Astrocyte (in vitro differentiated cells and primary cell): ENCODE measurements at places on chromosomes 7 and 10. TPM values are rescaled to one million over a fixed set of nuclear protein-coding genes. Genes with fewer than 3 reads are reported as not detected.

The CALML3 gene
- total RNA-seq = not detected in 2 replicates

The BHLHA15 gene
- 0.57 and 1.2 TPM in 2 replicates for total RNA-seq

The SLC26A3 gene
- total RNA-seq = not detected in 2 replicates

The UPK3B gene
- total RNA-seq = 0.64 TPM in 1 of 2 replicates, not detected in the other

The ELFN1 gene
- total RNA-seq = 18.0 and 19.7 TPM in 2 replicates

- H3K27me3 ChIP-seq = no peaks in the 10 kb centered on the region
- H3K4me1 ChIP-seq = peaks cover 23% of the 10 kb centered on the region
- DNase-seq = peak; percentile 73
- no peaks in the 10 kb centered on the region for H3K36me3 ChIP-seq
Observed at GRCh38 chr7:4683884-4684565, 1.9 kb downstream of the FOXK1 start.

DNA sequence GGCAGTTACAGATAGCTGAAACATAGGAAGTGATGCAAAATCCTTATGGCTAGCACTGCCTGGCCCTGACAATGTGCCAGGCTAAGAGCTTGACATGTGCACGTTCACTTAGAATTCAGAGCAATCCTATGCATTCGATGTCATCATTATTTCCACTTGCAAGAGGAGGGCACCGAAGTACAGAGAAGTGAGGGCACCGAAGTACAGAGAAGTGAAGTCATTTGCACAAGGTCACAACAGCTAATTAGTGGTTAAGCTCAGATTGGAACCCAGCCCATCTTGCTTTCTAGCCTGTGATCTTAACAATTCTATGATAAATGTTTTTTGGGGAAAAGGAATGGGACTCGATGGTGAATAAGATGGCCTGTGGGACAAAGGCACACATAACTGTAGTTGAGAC is 73.4 kb downstream of the ARHGAP22 start:
- no peaks in the 10 kb centered on the region for H3K27me3 ChIP-seq
- DNase-seq = peak; percentile 55
- peaks cover 2% of the 10 kb centered on the region for H3K36me3 ChIP-seq
- H3K27ac ChIP-seq = no peak overlapping the region
- no peak overlapping the region for H3K4me3 ChIP-seq

DNA sequence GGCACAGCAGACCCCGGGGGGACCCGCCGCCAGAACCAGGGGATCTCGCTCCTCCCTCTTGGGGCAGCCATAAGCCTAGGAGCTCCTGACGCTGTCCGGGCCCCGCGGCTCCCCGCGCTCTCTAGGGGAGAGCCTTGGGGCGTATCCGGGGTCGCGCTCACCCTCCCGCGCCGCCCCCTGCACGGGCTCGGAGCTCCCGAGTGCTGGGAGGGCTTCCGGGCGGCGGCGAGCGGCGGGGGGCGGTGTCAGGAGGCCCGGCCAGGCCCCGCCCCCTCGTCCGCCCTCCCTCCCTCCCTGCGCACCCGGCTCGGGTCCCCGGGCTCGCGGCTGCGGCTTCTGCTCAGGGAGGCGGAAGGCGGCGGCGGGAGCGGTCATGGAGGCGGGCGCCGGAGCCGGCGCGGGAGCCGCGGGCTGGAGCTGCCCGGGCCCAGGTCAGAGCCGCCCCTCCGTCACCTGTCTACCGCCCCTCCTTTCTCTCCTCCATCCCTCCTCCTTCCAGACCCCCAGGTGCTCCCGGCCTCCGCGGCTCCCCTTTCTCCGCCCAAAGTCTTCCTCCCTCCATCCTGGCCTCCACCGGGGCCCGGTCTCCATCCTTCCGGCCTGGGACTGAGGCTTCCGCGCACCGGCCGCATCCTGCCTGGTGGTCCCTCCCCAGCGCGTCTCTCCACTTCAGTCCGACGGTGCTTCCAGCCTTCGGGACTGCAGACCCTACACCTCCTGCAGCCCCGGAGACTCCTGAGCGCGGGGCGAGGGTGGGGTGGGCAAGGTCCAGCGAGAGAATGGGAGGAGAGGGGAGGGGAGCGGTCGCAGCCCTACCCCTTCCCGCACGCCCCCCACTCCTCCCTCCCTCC is at the start of gene CCDC136:
CCDC136 (plus strand) TSS at position 848 of the 851 bp plus-strand sequence. CDS start 444 bp downstream, outside the sequence.
- DNase-seq = no peak
- peak within 1 kb of the TSS; percentile 69 for H3K4me3 ChIP-seq
- H3K27ac ChIP-seq = no peak within 1 kb of the TSS
- peaks cover 4% of the 10 kb centered on the region for H3K27me3 ChIP-seq
- peaks cover 12% of the 10 kb centered on the region for H3K4me1 ChIP-seq

GRCh38 chr10:110209454-110209925 is 2.1 kb downstream of the MXI1 start:
- peak; percentile 52 for DNase-seq
- peak overlapping the region; percentile 32 for H3K27ac ChIP-seq
- no peaks in the 10 kb centered on the region for H3K36me3 ChIP-seq
- H3K27me3 ChIP-seq = peaks cover 16% of the 10 kb centered on the region
- peaks cover 5% of the 10 kb centered on the region for H3K4me1 ChIP-seq
- peak overlapping the region; percentile 82 for H3K4me3 ChIP-seq

DNA sequence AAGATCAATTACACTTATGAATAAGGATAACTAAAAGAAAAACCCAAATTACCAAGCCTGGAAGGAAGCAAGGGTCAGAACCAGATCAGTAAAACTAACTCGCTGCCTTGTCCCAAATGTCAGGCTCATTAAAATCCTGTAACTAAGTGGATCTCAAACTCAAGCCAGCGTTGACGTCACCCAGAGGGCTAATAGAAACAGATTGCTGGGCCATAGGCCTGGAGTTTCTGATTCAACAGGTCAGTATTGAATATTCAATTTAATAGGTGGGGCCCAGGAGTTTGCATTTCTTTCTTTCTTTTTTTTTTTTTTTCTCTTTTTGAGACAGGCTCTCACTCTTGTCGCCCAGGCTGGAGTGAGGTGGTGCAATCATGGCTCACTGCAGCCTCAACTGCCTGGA is 397.0 kb downstream of the CALN1 start:
- no peaks in the 10 kb centered on the region for H3K27me3 ChIP-seq
- H3K36me3 ChIP-seq = no peaks in the 10 kb centered on the region
- H3K4me3 ChIP-seq = no peak overlapping the region
- DNase-seq = no peak

GRCh38 chr10:130809761-130810515 is 501.6 kb downstream of the TCERG1L start:
- no peak overlapping the region for H3K27ac ChIP-seq
- H3K36me3 ChIP-seq = no peaks in the 10 kb centered on the region
- H3K4me3 ChIP-seq = no peak overlapping the region
- H3K4me1 ChIP-seq = no peaks in the 10 kb centered on the region
- DNase-seq = no peak

- H3K36me3 ChIP-seq = peaks cover 14% of the 10 kb centered on the region
- H3K4me3 ChIP-seq = no peak overlapping the region
- no peaks in the 10 kb centered on the region for H3K4me1 ChIP-seq
- H3K27me3 ChIP-seq = no peaks in the 10 kb centered on the region
Observed at GRCh38 chr10:1120801-1121211, 64.6 kb downstream of the WDR37 start.

- H3K27me3 ChIP-seq = no peaks in the 10 kb centered on the region
- no peaks in the 10 kb centered on the region for H3K36me3 ChIP-seq
- no peaks in the 10 kb centered on the region for H3K4me1 ChIP-seq
Observed at GRCh38 chr10:63491588-63492316, 26.0 kb upstream of the JMJD1C start.

DNA sequence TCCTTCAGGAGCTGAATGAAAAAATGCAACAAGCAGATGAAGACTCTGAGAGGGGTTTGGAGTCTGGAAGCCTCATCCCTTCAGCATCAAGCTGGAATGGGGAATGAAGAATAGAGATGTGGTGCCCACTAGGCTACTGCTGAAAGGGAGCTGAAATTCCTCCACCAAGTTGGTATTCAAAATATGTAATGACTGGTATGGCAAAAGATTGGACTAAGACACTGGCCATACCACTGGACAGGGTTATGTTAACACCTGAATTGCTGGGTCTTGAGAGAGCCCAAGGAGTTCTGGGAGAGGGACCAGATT is 5.4 kb downstream of the IFIT2 start:
- H3K4me1 ChIP-seq = peaks cover under 1% of the 10 kb centered on the region
- DNase-seq = no peak
- H3K27me3 ChIP-seq = no peaks in the 10 kb centered on the region
- H3K27ac ChIP-seq = no peak overlapping the region
- H3K36me3 ChIP-seq = no peaks in the 10 kb centered on the region

GRCh38 chr10:78763651-78764395 is 304.9 kb upstream of the ZMIZ1 start:
- peaks cover 10% of the 10 kb centered on the region for H3K4me1 ChIP-seq
- H3K36me3 ChIP-seq = no peaks in the 10 kb centered on the region
- no peak overlapping the region for H3K4me3 ChIP-seq
- no peak for DNase-seq
- H3K27ac ChIP-seq = no peak overlapping the region

- H3K27me3 ChIP-seq = no peaks in the 10 kb centered on the region
- peaks cover 13% of the 10 kb centered on the region for H3K36me3 ChIP-seq
- H3K4me3 ChIP-seq = no peak overlapping the region
- H3K4me1 ChIP-seq = no peaks in the 10 kb centered on the region
Observed at GRCh38 chr7:127927348-127927696, 103.9 kb downstream of the LRRC4 start.

- H3K4me3 ChIP-seq = no peak overlapping the region
- DNase-seq = peak; percentile 67
- no peaks in the 10 kb centered on the region for H3K27me3 ChIP-seq
- H3K4me1 ChIP-seq = peaks cover 14% of the 10 kb centered on the region
Observed at GRCh38 chr10:15346440-15347141, 24.5 kb downstream of the FAM171A1 start.

- H3K4me3 ChIP-seq = no peak overlapping the region
- H3K4me1 ChIP-seq = no peaks in the 10 kb centered on the region
- no peak overlapping the region for H3K27ac ChIP-seq
- H3K36me3 ChIP-seq = no peaks in the 10 kb centered on the region
Observed at GRCh38 chr7:121752706-121753105, 120.3 kb upstream of the PTPRZ1 start.

- peak overlapping the region; percentile 72 for H3K4me3 ChIP-seq
- peak; percentile 36 for DNase-seq
- H3K27ac ChIP-seq = peak overlapping the region; percentile 74
Observed at GRCh38 chr7:21944616-21945453, 864 bp downstream of the CDCA7L start.

GRCh38 chr7:148982654-148983199 is 45.6 kb downstream of the PDIA4 start:
- H3K36me3 ChIP-seq = no peaks in the 10 kb centered on the region
- H3K4me3 ChIP-seq = peak overlapping the region; percentile 93
- H3K27ac ChIP-seq = no peak overlapping the region
- no peak for DNase-seq
- no peaks in the 10 kb centered on the region for H3K4me1 ChIP-seq
- peaks cover 3% of the 10 kb centered on the region for H3K27me3 ChIP-seq

DNA sequence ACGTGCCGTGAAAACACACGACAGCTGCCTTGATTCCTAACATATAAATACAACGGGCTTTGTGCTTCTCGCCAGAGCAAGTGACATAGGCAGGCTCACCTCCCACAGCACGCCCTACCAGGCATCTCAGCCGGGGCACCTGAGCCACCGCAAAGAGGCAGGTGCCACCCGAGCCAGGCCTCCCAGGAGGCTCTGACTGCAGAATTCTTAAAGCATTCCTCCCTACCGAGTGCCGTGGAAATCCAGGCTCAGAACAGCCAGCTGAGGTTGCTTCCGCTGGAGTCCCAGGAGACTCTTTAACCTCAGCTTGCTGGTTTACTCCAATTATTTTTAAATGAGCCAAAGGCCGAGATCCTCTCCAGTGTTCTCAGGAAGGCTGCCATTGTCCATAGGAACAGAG is 206.5 kb downstream of the USP6NL start:
- H3K4me1 ChIP-seq = no peaks in the 10 kb centered on the region
- no peaks in the 10 kb centered on the region for H3K27me3 ChIP-seq
- H3K4me3 ChIP-seq = no peak overlapping the region
- H3K36me3 ChIP-seq = no peaks in the 10 kb centered on the region
- DNase-seq = no peak
